ENCODE measurements at places on chromosomes 12 and 14.
A peak's percentile ranks its signal among the peaks of the same experiment; 100 is the strongest.

DNA sequence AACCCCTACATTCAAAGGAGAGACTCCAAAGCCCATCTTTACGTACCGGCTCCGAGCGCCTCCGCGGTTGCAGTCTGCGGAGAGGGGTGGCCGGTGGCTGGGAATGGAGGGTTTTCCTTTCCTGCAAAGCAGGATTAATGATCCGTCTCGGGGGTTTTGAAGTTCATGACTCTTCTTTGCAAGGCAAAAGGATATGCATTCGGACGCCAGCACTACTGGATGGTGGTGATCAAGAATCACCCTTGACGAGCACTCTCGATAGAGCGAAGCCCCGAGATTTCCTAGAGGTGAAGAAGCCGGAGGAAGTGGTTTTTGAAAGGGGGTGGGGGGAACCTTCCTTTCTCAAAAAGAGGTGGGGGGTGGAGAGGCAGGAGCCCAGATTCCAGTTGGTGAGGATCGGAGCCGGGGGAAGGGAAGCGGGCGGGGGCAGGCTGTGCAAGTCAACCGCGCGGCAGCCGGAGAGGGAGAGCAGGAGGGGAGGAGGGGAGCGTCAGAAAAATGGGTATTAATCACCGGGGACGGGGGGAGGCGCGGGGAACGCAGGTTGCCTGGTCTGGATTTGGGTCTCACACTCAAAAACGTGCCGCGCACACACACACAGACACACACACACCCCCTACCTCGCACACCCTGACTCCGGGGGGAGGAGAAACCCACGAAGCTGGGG lies at the start of gene GRIN2B:
GRIN2B (minus strand) TSS at position 307 of the 667 bp plus-strand sequence. CDS start 115,394 bp downstream, outside the sequence.
- no peak for DNase-seq

- no peak for DNase-seq
Measured at GRCh38 chr14:30608533-30609006, 13.5 kb upstream of the SCFD1 start.

DNA sequence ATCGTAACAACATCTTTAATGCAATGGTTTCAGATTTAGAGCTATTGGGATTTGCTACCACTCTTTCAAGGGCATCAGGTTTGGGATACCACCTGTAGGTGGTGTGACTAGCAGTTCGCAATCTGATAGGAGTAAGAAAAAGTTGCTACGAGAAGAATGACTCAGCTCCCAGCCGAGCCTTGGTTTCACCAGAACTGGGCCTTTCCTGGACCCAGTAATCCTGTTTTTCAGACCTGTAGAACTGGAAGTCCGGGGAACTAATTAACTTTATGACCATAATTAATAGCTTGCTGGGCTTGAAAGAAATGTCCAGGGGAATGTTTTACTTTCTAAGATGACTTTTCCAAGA lies 770 bp downstream of the ABHD4 start:
- peak; percentile 48 for DNase-seq

GRCh38 chr12:80895240-80895639 lies 42.5 kb downstream of the LIN7A start:
- no peak for DNase-seq

GRCh38 chr14:21070083-21070609 lies at the start of gene ARHGEF40:
Gene ARHGEF40 (plus strand): TSS chr14:21070304. CDS start chr14:21070397, 93 bp downstream.
- DNase-seq: no peak

DNA sequence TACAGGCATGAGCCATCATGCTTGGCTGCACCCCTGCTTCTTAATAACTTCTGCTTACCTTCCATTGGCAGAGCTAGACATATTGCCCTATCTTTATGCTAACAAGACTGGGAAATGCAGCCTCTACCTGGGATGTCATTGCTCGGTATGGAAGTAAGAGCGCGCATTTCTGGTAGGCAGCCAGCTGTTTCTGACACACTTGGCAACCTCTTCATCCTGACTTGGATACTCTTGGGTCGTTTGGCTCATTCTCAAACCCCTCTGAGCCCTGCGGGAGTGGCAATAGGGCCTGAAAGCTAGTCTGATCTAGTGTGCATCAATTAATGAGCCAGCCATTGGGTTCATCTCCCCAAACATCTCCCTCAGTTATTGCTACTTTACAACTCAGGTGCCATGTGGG lies 5.4 kb upstream of the PLBD1 start:
- no peak for DNase-seq

GRCh38 chr14:20143911-20144310 lies 5.3 kb downstream of the OR4N5 start:
- no peak for DNase-seq

GRCh38 chr14:52860910-52861309 lies 69.5 kb upstream of the GNPNAT1 start:
- no peak for DNase-seq

DNA sequence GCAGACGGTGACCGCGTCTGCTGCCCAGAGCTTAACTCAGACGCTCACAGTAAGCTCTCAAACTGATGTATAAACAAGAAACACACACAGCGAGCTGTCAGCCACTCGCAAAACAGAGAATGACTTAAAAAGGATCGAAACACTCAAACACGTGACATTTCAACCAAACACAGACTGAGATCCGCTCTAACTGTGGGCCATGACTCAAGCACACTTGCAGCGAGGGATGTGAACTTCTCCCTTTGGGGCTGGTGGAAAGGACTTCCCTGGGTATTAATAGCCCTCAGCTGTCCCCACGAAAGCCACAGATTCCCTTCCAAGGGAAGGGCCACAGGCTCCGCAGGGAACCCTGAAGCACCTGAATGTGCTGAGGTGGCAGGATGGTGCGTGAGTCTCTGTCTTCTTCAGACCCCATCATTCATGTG lies 29.1 kb downstream of the CCDC88C start:
- DNase-seq: peak; percentile 49

GRCh38 chr12:82660541-82661325 lies 26.0 kb upstream of the TMTC2 start:
- no peak for DNase-seq

- DNase-seq: no peak
Measured at GRCh38 chr14:49863487-49864281, 11.1 kb upstream of the NEMF start.

- no peak for DNase-seq
Measured at GRCh38 chr12:120668091-120668867, 18.7 kb upstream of the MLEC start.

DNA sequence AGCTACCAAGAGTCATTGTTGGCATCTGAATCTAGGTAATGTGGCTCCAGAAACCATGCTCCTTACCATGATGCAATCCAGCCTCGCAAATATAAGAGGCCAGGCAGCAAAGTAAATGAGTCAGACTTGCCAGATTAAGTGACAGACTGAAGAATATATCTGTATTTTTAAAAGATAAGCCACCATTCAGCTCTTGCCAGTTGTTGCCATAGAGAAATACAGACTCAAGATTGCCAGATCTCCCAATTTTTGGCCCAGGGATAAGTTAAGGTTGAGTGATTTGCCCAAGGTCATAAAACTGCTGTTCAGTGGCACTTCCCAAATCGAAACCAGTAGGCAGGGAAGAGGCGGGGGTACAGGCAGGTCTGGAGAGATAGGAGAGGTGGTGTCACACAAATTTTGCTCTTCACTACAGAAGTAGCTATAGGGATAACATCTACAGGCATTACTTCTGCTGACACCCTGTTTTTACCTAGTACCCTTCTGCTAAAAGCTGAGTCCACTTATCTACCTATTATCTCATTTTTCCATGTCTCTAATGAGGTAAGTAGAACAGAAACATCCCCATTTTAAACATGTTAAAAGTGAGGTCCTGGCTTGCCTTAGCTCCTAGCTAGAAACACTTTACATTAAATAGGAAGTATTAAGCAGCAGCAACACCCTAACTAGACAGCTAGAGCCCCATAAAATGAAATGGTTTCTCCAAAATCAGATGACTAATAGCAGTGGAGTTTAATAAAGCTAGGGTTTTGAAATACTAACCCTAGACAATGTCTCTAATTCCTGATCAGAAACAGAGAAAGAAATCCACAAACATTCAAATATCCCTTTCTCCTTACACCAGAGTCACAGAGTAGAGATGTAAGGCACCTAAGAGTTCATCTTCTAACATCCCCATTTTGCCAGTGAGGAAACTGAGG lies 19.5 kb downstream of the DCAF5 start:
- DNase-seq: no peak

GRCh38 chr14:64200170-64200569 lies 94.0 kb downstream of the ESR2 start:
- DNase-seq: no peak

- DNase-seq: no peak
Measured at GRCh38 chr12:92028441-92028709, 117.3 kb downstream of the BTG1 start.

DNA sequence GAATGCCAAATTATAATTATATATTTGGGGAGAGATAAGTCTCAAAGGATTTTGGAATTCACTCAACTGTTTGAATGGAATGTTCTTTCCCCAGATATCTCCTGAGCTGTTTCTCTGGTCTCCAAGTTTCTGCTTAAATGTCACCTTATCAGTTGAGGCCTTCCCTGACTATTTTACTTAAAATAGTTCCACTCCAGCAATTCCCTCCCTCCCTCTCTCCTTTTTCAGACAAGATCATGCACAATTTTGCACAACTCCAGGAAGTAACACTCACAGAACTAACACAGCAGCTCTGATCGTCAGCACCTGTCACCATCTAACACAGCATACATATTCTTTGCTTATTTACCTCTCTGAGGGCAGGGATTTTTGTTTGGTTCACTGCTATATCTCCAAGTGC lies 12.5 kb downstream of the BTG1 start:
- DNase-seq: no peak

GRCh38 chr12:116236148-116236731 lies 41.3 kb downstream of the MED13L start:
- DNase-seq: peak; percentile 36

GRCh38 chr14:32991691-32992090 lies 53.0 kb downstream of the NPAS3 start:
- DNase-seq: no peak

- no peak for DNase-seq
Measured at GRCh38 chr12:121608301-121608700, 18.0 kb upstream of the ORAI1 start.

DNA sequence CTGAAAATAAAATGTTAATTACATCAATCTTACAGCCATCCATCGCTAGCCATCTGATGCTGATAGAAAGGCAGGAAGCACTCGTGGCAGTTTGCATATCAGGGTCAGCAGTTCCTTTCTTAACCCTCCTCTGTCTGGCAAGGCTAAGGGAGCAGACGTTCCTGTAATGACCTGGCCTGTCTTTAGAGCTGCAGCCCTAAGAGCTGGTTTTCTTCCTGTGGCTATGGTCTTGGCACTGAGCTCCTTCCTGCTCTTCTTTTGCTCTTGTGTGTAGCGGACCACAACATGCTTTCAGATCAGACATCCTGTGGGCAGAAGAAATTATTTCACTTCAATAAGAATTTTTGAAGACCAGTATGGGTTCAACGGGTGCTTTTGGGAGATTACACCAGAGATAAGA lies 170.4 kb downstream of the DAD1 start:
- DNase-seq: no peak

DNA sequence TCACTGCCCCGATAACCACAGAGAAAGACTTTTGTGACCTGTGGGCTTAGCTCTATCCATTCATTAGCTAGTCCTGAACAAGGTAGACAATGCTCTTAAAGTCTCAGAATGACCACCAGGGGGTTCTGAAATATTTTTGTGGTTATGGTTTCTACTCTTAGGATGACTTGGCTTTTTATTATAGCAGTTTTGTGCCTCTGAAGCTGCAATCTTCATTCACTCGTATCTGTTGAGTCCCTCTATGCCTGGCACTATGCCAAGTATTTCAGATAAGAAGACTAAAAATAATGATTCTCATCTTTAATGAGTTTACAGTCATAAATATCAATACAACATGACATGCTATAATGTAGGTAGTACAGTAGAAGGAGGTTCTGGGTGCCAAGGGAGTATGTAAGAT lies 130.8 kb upstream of the TRHDE start:
- no peak for DNase-seq

DNA sequence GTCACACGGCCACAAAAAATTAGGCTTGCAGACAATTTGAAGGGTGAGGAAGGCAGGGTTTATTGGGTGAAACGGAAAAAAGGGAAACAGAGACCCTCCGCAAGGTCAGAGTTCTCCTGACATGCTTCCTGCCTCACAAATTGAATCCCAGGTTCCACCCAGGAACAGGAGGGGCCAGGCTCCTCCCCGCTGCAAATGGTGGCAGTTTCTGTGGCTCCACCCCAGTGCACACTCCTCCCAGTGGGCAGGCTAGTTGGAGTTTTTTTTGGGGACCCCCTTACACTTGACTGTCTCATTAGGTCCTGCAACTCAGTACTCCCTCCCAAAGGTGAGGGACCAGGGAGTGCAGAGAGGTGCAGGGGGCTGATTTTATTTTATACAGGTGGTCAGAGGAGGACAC lies 39.4 kb upstream of the PPP1CC start:
- DNase-seq: no peak

DNA sequence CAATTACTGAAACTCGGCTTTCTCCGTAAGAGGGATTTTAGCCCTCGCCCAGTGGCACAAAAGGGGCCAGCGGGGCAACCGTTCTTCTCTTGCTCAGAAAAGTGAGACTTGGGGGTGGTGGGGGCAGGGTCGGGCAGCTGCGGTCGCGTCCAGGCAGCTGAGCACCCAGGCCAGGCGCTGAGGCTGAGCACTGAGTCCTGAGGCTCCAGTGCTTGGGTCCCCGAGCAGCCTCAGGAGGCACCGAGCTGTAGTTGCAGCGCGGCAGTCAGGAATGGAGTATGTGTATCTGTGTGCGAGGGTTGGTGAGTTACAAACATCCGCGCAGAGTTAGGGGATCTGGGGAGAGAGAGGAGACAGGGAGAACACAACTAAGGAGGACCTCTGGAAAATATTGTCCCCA lies 4.1 kb upstream of the HOXC6 start:
- DNase-seq: no peak

DNA sequence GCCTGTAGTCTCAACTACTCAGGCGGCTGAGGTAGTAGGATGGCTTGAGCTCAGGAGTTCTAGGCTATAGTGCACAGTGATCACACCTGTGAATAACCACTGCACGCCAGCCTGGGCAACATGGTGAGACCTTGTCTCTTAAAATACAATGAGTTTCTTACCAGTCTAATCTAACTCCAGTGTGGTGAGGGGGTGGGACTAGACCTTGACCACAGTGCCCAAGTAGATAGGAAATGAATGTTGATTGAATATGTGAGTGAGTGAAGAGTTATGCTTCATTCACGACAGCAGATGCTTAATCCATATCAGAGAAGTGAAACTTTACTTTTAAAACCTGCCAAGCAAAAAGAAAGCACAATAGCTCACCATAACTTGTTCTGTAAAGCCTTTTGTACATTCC lies 11.2 kb upstream of the AK7 start:
- DNase-seq: no peak

GRCh38 chr14:67167420-67168109 lies 21.7 kb upstream of the GARIN2 start:
- DNase-seq: no peak

DNA sequence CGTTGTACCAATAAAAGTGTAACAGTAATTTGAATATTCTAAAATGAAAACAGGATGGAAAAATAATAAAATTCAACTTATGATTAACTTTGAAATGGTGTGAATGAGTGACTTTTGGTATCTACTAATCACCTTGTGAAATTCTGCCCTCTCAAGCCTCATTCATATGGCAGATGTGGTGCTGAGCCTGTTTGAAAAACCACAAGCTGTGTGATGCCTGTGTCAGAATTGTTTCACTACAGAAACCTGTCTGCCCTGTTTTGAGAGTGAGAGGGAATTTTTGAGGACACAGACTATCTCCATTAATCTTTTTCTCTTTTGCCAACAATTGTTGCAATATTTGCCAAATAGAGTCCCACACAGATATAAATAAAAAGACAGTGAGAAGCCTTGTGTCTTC lies 3.9 kb upstream of the RNU6-7 start:
- no peak for DNase-seq

- no peak for DNase-seq
Measured at GRCh38 chr12:79873201-79873600, 61.7 kb downstream of the PPP1R12A start.

GRCh38 chr12:15757553-15758255 lies 31.5 kb downstream of the EPS8 start:
- no peak for DNase-seq

Measured in T-helper 2 cell treated with Interferon-gamma antibody and Interleukin-4, amounts not matched to agents 5 μg/mL and 100 μg/mL, for 36 hours (primary cell).